Brain (organoid and tissue), 16 donors: ENCODE measurements at places on chromosomes 11 and 22. TPM values are rescaled to one million over a fixed set of nuclear protein-coding genes. Genes with fewer than 3 reads are reported as not detected.

The SAA4 gene
- polyA plus RNA-seq: not detected

The INS gene
- polyA plus RNA-seq: not detected

The TRIM48 gene
- not detected for polyA plus RNA-seq

The CYP2D6 gene
- polyA plus RNA-seq: 0.27 TPM

The NAV2 gene
- polyA plus RNA-seq: 5.8 TPM

The CEND1 gene
- polyA plus RNA-seq: 105 TPM

The SART1 gene
- 85.7 TPM for polyA plus RNA-seq

The STK33 gene
- 8.6 TPM for polyA plus RNA-seq

The SCGB1C1 gene
- not detected for polyA plus RNA-seq

The TTC36 gene
- polyA plus RNA-seq: 0.46 TPM

The C11orf42 gene
- not detected for polyA plus RNA-seq

The ANO1 gene
- 0.92 TPM for polyA plus RNA-seq

The FDXACB1 gene
- polyA plus RNA-seq: 1.7 TPM

The DHCR7 gene
- 108 TPM for polyA plus RNA-seq

The MS4A5 gene
- not detected for polyA plus RNA-seq

The TTC28 gene
- polyA plus RNA-seq: 8.2 TPM

The NOX4 gene
- 2.1 TPM for polyA plus RNA-seq
